ENCODE measurements at places on chromosomes 11 and 22.

DNA sequence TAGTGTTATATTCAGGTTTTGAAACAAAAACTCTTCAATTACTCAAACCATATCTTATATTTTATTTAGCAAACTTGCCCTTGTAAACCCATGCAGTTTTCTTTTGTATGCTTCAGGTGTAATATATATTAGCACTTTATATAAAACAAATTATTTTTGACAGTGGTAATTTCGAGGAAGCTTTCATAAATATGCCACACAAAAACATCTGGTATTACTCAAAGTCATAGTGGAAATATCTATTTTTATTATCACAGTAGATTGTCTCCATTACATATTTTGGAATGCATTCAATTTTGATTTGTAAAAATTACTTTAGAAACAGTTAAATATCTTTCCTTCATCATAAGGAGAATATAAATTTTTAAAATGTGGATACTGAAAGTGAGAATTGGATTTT, 89.1 kb upstream of the FIBIN start:
- DNase-seq, result no peak

- no peak for DNase-seq
Measured at GRCh38 chr11:130471731-130472433, 23.4 kb downstream of the ADAMTS15 start.

DNA sequence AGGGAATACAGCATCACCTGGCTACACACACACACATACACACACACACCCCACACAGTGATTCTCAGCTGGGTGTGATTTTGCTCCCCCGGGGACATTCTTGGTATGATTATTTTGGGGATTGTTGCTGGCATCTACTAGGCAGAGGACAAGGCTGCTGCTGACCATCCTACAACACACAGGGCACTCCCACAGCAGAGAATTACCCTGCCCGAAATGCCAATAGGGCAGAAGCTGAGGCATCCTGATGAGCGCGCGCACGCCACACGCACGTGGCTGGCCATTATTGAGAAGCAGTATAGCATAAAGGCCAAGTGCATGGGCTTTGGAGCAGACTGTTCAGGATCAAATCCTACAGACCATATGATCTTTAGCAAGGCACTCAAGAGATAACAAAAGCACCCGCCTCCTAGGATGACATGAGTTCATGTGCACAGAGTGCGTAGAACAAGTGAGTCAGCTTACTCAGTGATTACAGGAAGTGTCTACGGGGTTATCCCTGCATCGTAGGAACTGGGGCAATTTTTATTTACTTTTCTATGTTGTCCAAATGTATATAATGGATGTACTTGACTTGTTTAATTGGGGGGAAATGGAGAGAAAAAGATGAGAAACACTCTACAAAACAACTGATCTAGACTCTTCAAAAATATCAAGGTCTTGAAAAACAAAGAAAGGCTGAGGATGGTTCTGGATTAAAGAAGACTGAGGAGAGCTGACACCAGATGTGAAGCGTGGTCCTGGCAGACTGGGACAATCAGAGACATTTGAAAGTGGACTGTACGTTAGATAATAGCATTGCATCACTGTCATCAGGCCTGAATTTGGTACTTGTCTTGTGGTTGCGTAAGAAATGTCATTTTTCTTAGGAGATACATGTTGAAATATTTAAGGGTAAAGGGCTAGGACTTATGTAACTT, 7.2 kb upstream of the EHD1 start:
- DNase-seq, result peak; percentile 44

- DNase-seq, result no peak
Measured at GRCh38 chr11:1208144-1208393, 14.8 kb upstream of the MUC5B start.

- DNase-seq, result no peak
Measured at GRCh38 chr11:73267906-73268540, 4.1 kb upstream of the P2RY6 start.

GRCh38 chr11:22829231-22830081, at the start of gene SVIP:
Gene SVIP, minus strand, starts transcription at chr11:22829801. Its CDS starts 53 bp downstream, at chr11:22829748.
- DNase-seq, result peak; percentile 65

DNA sequence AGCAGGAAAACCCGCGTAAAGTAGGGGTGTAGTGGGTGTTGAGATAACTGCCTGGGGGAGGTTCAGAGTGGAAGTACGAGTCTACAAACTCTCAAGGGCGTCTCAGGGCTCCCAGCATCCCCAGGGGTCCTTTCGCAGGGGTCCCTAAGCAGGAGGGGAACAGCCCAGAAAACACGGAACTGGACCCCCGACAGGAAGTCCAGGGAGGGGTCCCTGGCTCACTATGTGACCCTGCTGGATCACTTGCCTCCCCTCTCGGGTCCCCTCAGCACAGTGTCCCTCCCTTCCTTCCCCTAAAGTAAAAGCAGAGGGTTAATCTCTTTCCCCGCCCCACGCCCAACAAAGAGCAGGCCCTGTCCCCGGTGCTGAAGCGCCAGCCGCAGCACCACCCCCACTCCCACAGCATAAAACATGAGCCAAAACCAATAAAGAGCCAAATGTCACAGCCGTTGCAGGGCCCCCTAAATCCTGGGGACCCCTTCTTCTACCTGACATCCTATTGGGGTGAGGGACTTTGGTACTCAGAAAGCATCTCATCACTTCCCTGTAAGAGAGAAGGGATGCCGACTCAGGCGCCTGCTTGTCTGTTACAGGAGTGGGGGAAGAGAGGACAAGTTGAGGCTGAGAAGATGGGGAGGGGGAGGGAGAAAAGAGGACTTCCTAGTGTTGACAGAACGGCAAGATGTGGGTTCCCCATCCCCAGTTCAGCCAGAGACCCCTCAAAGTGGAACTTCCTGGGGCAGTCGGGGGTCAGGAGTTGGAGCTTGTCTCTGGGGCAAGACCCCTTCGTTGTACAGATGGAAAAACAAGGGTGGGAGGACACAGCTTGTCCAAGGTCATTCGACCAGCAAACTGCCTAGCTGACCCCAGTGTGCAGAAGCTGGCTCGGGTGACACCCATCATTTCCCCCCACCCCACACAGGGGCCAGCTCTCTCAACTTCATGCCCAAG, 1.4 kb upstream of the NEFH start:
- DNase-seq, result no peak

GRCh38 chr11:119622454-119623143, 106.4 kb downstream of the NECTIN1 start:
- no peak for DNase-seq

DNA sequence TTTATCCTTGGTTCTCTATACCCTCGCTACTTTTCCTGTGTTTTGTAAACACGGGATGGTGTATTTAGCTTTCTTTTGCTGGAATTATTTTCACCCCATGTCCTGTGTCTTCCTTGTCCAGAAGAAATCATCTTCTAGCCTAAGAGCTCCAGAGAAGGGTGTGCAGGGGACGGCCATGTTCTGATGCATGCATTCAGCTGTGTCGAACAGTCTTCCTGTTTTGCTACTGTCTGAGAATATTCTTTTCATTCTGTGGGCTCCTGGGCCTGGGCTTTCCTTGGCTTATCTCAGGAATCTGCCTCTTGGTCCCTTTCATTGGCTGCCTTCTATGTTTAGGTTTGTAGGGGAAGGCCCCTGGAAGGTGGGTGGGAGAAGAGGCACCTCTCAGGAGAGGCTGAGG, 10.6 kb upstream of the PLET1 start:
- no peak for DNase-seq

DNA sequence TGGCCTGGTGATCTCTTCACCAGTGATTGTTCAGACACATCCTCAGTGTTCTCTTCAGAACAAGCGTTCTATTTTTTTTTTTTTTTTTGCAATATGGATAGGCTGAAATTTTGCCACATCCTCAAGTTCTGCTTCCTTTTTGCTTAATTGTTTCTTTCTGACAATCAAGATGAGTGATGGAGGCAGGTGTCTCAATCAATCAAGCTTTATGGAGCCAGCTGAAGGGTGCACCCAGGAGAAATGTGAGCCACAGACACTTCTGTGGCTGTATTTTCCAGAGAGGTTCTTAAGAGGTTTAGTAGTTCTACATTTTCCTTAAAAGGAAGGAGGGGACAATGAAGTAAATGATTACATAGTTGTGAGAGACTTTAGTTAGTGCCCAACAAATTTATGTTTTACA, 43.9 kb upstream of the ASPHD2 start:
- no peak for DNase-seq

- peak; percentile 99 for DNase-seq
Measured at GRCh38 chr11:94926698-94927237, 46.6 kb downstream of the CWC15 start.

DNA sequence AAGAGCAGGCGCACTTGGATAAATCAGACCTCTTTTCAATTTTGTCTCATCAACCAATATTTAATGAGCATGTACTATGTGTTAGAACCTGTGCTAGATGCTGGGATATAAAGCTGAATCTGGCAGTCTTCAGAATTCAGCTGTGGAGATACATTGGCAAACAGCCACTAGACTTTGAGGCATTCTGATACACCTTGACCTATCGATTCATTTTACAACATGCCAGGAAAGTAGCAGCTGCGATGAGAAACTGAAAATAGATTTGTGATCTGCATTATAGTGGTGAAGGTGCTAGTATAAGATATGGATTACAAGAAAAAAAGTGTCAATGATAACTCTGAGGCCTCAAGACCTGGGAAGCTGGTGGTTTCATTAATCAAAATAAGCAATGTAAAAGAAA, 1338.1 kb upstream of the TENM4 start:
- no peak for DNase-seq

DNA sequence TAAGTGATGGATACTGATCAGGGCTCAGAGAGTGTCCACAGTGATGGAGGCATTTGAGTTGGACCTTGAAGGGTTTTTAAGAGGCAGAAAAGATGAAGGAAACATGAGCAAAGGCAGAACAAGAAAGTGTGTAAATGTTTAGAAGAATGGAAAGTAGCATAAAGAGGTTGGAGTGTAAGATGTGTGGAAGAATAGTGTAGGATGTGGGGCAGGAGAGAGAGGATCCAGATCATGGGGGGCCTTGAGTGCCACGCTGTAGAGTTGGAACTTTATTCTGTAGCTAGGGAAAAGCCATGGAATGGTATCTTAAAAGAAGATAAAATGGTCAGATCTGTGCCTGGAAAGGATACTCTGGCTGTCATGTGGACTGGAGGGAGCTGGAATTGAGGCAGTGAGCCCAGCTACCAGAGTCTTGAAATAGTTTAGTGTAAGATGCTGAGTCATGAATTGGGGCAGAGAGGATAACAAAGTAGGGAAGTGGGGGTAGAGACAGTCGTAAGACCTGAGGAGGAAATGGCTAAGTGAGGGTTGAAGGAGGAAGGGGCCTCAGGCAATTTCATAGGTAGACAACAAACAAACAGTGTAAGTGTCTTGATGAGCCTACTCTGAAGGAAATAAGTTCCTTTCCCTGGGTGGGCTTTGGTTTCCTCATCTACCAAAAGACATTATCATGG, 6.7 kb downstream of the KCNE3 start:
- DNase-seq, result peak; percentile 30

DNA sequence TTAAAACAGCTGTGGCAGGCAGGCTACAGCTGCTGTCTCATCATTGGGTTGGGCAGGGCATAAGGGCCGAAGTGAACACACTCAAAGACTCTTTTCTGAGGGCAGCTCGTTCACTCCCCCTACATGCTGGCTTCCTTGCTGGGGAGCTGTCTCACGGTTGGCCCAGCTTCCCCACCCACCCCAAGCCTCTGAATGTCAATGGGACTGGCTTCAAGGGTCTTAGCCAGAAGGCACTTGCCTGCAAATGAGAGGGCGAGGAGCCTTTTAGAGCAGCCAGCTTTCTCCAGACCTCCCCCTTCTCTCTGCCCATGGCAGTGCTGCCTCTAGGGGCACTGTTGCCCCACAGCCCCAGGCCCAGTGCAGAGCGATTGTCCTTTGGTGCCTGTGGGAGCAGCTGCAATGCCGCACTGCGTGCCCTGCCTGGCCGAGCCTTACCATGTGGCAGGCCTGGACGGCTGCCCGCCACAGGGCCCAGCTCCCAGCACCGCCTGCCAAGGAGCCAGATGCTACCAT, 94.7 kb upstream of the RASSF10 start:
- DNase-seq, result no peak

GRCh38 chr11:95684701-95685100, 104.9 kb downstream of the FAM76B start:
- no peak for DNase-seq

GRCh38 chr11:47433157-47433556, 6.9 kb upstream of the PSMC3 start:
- DNase-seq, result peak; percentile 40

- DNase-seq, result peak; percentile 23
Measured at GRCh38 chr11:125494974-125495725, 915 bp downstream of the FEZ1 start.

GRCh38 chr22:22362936-22363335, 118.3 kb downstream of the VPREB1 start:
- no peak for DNase-seq

GRCh38 chr11:96524475-96524874, 134.7 kb downstream of the JRKL start:
- peak; percentile 3 for DNase-seq

- no peak for DNase-seq
Measured at GRCh38 chr11:77039491-77040400, 5.5 kb downstream of the B3GNT6 start.

GRCh38 chr11:34254011-34254410, 103.8 kb downstream of the ABTB2 start:
- DNase-seq, result no peak

DNA sequence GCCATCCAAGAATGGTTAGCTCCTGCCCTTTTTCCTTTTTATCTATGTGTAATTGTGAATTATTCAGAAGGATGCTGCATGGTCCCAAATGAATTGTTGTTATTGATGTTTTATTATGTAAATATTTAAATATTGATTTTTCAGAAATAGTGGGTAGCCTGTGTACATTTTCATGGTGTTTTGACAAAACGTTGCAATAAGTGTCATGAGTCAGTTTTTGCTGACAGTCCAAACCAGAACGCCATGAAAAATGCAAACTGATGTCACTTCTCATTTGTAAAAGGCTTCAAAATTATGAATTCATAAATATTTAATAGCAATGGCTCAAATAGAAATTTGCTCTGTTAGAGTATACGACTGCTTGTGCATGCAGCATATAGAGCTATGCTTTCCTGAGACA, 422.5 kb downstream of the CNTN5 start:
- no peak for DNase-seq

DNA sequence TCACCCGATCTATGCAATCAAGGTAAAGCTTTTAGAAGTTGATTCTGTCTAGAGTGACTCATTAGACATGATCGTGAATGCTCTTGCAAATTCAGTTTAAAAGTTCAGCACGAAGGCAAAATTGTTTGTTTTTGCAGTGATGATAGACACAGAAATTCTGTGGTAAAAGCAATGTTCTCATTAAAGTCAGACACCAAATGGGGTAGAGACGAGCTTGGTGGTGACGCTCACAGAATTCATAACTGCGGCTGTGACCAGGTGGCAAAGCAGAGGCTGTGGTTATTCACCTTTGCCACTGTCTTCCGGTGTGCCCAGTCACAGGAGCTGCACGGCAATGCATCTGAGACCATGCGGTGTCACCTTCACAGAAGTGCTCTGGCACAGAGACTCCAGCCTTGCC, 83.4 kb downstream of the WNT7B start:
- peak; percentile 60 for DNase-seq

- DNase-seq, result no peak
Measured at GRCh38 chr22:28333088-28333487, 346.6 kb downstream of the TTC28 start.

GRCh38 chr11:91219535-91219934, 996.7 kb upstream of the CHORDC1 start:
- DNase-seq, result no peak
